ENCODE measurements at places on chromosomes 12 and 14. TPM values are rescaled to one million over a fixed set of nuclear protein-coding genes. Genes with fewer than 3 reads are reported as not detected.

The LUM gene
- total RNA-seq: 0.67 TPM

The ARID4A gene
- 4.6 TPM for total RNA-seq

The KIF5A gene
- total RNA-seq: 1.2 TPM

The OR10AD1 gene
- not detected for total RNA-seq

The STRAP gene
- 188 TPM for total RNA-seq

- DNase-seq: no peak
Observed at GRCh38 chr12:3247629-3248161, 170.5 kb downstream of the TSPAN9 start.

GRCh38 chr12:92445253-92446082 is 257.3 kb upstream of the PLEKHG7 start:
- no peak for DNase-seq

GRCh38 chr12:56522411-56523193 is 982 bp downstream of the RBMS2 start:
- no peak for DNase-seq
